ENCODE measurements at places on chromosomes 16 and 17.

DNA sequence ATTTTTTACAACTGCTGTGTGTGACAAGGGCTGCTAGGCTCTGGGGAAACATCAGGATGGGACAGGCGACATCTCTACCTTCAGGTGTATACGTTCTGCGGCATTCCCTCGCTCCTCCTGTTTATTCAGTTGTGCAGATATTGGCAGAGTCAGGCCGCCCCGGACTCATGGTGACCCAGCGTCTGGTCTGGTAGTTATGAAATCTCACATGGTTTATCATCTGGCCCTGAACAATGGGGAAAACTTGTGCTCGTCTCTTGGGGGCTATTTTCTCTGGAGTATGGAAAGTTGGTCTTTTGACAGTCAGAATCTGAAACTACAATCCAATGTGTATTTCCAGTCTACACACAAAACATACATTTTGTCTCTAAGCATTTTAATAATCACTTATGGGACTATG lies 3.3 kb downstream of the MARCHF10 start:
- DNase-seq, result no peak

- peak; percentile 7 for DNase-seq
Observed at GRCh38 chr17:66737524-66737923, 97.4 kb upstream of the CACNG5 start.

GRCh38 chr17:81577278-81578000 lies 25.3 kb upstream of the FAAP100 start:
- DNase-seq, result no peak

GRCh38 chr17:58680038-58680369 lies 11.8 kb downstream of the TEX14 start:
- no peak for DNase-seq

- peak; percentile 63 for DNase-seq
Observed at GRCh38 chr16:66382966-66383299, 16.4 kb downstream of the CDH5 start.

GRCh38 chr17:48213797-48214196 lies 106.2 kb downstream of the SNX11 start:
- no peak for DNase-seq

DNA sequence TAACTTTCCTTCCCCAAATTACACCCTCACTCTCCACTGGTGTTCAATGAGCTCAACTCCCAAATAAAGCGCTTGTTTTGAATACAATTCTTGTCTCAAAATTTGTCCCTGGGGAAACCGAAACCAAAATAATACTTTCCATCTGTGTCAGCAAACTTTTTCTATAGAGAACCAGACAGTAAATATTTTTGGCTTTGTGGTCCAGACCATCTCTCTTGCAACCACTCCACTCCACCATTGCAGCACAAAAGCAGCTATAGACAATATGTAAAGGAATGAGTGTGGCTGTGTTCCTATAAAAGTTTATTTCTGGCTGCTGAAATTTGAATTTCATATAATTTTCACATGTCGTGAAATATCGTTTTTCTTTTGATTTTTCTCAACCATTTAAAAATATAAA lies 84.6 kb upstream of the ERCC4 start:
- no peak for DNase-seq
